ENCODE measurements at places on chromosomes 3 and 15. TPM values are rescaled to one million over a fixed set of nuclear protein-coding genes. Genes with fewer than 3 reads are reported as not detected.

DNA sequence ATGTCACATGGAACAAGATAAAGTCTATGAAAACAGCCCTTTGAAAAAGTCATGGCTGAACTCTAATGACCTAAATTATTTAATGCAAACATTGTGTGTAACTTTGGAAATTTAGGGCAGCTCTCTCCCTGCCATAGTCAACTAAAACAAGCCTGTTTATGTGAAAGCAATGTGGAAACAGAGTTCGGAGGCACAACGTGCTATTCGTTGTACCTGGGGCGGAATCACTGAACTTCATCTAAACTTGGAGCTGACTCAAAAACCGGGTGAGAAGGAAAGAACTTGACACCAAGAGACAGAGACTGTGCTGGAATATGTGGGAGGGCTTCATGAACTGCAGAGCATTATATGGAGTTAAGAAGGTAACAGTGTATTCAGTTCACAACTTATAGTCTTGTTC, 764.9 kb upstream of the GOLIM4 start:
- DNase-seq: no peak

DNA sequence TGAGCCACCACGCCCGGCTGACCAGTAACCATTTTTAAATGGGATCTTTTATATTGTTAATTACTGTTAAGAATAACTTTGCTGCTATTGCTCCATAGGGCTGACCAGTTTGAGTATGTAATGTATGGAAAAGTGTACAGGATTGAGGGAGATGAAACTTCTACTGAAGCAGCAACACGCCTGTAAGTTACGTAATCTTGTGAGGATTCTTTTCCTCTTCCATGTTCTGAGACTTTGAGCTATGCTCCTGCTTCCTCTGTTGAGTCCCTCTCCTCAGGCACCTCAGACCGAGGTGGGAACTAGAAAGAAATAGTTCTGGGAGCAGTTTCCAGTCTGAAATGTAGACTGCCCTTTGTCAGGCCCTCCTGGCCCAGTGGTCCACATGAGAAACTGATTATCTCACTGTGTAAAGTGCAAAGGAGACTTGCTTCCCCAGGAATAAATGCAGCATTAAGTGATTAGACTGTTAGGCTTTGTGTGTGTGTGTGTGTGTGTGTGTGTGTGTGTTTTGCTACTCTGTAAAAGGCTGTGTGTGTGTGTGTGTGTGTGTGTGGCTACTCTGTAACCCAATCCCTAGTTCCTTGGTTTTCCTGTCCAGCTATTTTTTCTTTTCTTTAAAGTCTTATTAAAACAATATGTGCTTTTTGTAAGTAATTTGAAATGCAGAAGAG, 5.2 kb downstream of the POLR2H start:
- no peak for DNase-seq

GRCh38 chr3:120730576-120731542, 11.5 kb downstream of the RABL3 start:
- no peak for DNase-seq

DNA sequence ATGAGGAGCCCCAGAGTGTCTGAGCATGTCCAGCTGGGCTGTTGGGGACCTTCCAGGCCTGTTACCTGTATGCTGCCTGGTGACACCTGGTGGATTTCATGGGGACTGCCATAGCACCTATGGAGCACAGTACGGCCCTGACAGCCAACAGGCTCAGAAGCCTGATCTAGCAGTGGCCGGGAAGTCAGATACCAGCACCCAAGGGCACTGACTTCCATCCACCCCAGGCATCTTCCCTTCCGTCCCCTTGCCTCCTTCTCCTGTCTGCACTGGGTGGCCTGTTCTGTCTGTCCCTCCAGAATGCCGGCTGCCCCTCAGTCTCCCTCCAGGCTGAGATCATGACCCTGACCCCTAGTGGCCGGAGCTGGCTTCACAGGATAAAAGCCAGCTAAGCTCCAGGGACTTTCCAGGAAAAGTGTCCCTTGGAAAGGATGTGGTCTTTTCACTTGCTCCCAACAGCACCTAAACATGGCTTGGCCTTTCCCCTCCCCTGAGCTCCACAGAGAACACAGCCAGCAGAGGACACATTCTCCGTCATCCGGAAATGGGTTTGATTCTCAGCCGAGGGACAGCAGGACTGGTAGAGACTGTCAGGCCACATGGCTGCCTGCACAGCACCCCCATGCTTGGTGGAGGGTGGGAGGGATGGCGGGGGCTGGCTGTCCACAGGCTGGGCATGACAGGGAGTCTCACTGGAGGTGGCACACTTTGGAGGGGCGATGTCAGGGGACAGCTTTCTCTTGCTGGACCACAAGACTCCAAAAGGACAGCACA, 9.5 kb downstream of the RPS17 start:
- peak; percentile 83 for DNase-seq

DNA sequence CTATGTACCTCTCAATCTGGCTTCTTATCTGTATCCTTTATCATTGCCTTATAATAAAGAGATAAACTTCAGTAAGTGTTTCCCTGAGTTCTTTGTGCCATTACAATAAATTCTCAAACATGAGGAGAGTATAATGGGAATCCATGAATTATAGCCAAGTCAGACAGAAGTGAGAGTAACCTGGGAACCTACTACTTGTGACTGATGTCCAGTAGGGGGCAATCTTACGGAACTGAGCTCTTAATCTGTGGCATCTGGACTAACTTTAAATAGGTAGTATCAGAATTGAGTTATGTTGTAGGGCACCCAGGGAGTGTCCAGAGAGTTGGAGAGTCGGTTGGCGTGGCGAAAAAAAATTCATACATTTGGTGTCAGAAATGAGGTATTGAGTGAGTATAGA, 542.6 kb downstream of the ZBBX start:
- DNase-seq: no peak

GRCh38 chr15:73270366-73271097, 98.2 kb downstream of the HCN4 start:
- no peak for DNase-seq

DNA sequence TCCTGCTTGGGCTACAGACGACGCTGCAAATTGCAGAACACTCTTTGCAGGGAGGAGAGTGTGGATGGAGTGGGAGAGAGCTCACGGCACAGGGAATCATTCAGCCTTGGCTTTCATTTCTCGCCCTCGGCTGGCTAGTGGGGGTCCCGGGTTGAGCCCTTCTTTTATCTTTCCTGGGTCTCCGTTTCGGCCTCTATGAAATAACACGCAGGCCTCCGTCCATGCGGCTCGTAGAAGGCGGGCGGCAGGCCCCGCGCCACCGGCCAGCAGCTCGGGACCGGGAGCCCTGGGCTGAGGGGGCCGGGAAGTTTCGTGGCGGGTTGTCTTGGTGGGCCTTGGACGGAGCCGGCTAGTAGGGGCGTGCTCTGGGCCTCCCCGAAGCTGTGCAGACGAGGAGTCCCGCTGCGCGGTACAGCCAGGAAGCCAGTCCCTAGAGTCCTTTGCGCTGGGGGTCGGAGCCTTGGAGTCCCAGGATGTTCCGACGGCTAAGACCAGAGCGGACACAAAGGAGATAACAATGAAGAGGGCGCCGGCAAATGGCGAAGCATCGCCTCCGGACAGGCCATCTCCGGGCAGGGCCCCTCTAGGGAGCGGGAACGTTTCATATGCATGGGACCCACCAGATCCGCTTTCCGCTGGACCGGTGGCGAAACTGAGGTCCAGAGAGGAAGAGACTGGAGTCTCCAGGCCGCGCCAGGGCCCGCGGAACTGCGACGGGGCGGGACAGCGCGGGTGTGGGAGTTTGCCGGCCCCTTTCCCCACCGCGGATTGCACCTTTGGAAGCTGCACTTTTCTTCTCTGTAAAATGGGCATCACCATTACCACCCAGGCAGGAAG, 4.3 kb downstream of the RNU6-1 start:
- DNase-seq: no peak

DNA sequence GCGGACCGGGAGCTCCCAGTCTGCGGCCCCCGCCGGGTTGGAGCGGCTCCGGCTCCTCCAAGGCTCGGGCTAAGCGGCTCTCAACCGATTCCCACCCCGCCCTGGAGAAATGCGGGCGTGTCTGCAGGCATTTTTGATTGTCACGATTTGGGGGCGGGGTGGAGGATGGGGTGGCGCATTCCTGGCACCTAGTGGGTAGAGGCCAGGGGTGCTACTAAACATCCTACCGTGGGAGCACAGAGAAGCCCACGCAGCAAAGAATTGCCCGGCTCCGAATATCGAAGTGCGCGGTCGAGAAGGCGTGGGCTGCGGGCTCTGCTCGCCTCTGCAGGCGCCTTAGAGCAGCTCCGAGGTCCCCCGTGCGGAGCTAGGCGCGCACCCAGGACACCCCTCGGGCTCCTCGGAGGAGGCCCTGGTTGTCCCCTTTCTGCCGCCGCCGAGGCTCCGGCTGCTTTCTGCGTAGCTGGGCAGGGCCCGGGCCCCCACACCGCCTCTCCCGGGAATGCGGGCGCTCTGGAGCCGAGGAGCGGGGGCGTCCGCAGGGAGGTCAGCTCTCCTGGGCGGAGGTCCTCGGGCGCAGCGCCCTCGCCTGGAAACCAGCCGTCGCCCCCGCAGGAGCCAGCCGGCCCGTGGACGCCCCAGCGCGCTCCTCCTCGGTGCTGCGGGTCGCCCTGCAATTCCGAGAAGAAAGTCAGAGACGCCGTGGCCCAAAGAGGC, 16.5 kb upstream of the LAMP3 start:
- DNase-seq: no peak

DNA sequence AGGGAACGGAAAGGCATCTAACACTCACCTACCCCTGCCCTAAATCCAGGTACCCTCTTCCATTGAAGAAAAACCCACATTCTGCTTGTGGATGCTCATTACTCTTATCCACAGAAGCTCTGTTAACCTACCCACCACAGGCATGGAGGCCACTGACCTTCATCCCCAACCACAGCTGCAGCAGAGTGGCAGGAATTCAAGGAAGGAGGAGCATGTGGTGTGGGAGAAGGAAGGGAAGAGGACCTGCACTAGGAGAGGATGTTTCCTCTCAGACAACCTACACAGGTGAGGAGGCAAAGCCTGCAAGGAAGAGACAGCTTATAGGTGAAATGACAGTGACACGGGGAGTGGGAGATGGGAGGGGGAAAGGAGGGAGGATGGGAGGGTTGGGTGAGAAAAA, 192.5 kb upstream of the TSC22D2 start:
- no peak for DNase-seq

- DNase-seq: peak; percentile 23
Observed at GRCh38 chr3:70737666-70738290, 425.3 kb upstream of the MDFIC2 start.

DNA sequence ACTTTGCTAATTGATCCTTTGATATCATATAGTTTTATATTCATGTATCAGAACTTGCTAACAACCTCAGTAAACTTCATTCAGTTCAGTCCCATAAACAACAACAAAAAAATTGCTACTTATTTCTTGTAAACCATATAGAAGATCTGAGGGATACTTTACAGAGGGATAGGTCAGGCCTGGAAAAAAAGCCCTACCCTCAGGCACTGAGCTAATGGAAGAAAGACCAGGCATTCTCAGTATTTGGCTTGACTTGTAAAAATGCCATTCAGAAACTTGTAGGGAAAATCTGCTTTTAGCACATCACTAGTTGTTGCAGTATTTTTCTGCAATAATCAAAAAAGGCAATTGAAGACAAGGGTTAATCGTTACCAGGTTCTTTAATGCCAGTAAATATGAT, 33.1 kb downstream of the ARMC8 start:
- no peak for DNase-seq

GRCh38 chr3:157077565-157077991, 82.4 kb downstream of the CCNL1 start:
- DNase-seq: no peak

DNA sequence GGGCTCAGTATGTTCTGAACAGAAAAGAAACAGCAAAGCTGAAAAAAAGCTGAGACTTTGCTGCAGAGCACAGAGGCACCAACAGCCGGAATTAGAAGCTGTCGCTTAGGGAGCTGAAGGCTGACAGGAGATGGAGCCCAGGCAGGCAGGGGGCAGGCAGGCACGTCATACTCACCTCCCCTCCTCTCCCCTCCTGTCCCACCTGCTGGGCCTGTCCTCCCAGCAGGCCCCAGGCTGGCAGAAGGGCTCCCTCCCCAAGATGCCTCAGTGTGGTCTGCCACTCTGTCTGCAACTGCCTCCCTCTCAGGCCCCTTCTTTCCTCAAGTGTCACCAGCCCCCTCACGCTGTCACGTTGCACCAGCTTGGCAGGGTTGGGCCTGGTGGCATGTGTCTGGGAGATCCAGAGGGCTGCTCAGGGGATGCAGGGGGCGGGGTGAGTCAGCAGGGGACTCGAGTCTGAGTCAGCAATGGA, 3.2 kb upstream of the ANKRD63 start:
- DNase-seq: no peak

DNA sequence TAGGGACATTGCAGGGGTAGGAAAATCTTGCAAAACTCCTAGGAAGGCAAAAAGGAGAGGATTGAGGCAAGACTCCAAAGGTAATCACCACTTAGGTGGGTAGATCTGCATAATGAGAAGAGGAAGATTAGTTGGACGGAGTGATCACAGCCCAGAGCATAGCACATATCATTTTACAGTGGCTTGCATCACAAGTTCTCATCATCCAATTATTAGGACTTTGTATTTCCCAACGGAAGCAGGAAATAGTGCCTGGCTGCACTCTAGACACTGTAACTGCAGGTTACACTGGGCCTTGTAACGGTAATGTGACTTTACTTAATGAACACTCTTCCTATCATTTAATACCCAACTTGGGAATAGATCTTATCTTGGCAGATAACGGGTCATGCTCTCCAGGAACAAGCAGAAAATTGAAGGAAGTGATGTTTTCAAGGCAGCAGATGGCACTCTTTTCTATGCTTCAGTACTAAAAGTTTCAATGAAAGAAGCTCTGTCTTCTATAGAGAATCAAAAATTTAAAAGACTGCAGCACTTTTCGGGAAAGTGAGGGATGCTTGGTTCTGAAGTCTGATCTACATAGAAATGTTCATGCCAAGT, 101.9 kb upstream of the KCNMB2 start:
- no peak for DNase-seq

DNA sequence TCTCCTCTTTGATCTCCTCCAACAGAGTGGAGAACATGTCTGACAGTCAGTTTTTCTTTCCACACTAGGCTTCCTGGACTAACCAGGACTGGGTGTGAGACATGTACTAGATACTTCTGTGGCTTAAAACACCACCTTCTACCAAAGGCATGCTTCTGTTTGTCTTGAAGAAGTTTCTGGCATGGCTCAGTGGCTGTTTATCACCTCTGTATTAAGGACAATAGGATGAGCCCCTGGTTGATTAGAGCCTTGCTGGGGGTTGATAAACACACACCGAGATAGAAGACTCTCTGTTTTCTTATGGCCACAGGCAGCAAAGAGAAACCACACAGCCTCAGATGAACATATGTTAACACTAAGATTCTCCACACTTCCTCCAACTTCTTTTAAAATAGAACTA, 40.5 kb downstream of the SV2B start:
- no peak for DNase-seq

- DNase-seq: no peak
Observed at GRCh38 chr3:12948891-12949711, 107.7 kb upstream of the RPL32 start.

Gene CCDC54
- total RNA-seq: 0.33 TPM

Gene RASL12
- total RNA-seq: 12.6 TPM

Gene ALPK3
- 1.6 TPM for total RNA-seq

Gene GOLGA6B
- total RNA-seq: not detected

Gene COL6A5
- total RNA-seq: not detected

Gene EXD1
- not detected for total RNA-seq

Gene WDR49
- total RNA-seq: 0.80 TPM

Gene DUOXA2
- total RNA-seq: not detected

Gene LMAN1L
- total RNA-seq: 0.15 TPM
